ENCODE measurements at places on chromosomes 7 and 10.

DNA sequence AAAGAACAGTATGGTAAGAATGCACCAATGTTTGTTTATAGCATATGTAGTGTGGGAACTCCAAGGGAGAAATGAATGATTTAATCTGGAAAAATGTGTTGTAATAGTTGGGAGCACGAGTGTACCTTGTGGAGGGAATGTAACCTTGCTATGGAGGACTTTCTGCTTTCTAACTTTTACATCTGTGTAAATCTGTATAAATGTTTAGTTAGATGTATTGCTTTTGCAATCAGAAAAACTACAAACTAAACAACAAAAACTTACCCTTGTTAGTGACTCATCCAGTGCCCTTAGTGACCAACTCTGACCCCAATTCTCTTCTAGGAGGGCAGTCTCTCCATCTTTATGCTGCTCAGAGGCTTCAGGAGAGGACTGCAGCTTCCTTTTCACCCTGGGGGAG is 89.3 kb downstream of the CCNY start:
- no peak for ATAC-seq

GRCh38 chr7:140889645-140890044 is 35.1 kb downstream of the BRAF start:
- ATAC-seq, result no peak

GRCh38 chr10:21075880-21076279 is 178.8 kb upstream of the NEBL start:
- ATAC-seq, result no peak

GRCh38 chr7:152202056-152202455 is 176.6 kb downstream of the GALNT11 start:
- no peak for ATAC-seq

Data from stimulated activated memory B cell treated with anti-CD40 and anti-IgM and Interleukin-4, amounts not matched to agents 10 μg/mL and 1 μg/mL and 100 μg/mL, for 72 hours (primary cell).